ENCODE measurements at places on chromosomes 7 and 10. TPM values are rescaled to one million over a fixed set of nuclear protein-coding genes. Genes with fewer than 3 reads are reported as not detected.

Gene ATXN7L1
- 23.8 TPM for total RNA-seq

Gene OPN1SW
- not detected for total RNA-seq

Gene MACC1
- total RNA-seq = 7.4 TPM

GRCh38 chr7:31603046-31603445 is 84.0 kb upstream of the PPP1R17 start:
- DNase-seq = no peak

All from mesenteric fat pad (tissue), 1 donor.